ENCODE measurements at places on chromosomes 6 and 20. TPM values are rescaled to one million over a fixed set of nuclear protein-coding genes. Genes with fewer than 3 reads are reported as not detected.

Gene LMBRD1
- 46.3 TPM for total RNA-seq

Gene OR2H2
- total RNA-seq, result not detected

DNA sequence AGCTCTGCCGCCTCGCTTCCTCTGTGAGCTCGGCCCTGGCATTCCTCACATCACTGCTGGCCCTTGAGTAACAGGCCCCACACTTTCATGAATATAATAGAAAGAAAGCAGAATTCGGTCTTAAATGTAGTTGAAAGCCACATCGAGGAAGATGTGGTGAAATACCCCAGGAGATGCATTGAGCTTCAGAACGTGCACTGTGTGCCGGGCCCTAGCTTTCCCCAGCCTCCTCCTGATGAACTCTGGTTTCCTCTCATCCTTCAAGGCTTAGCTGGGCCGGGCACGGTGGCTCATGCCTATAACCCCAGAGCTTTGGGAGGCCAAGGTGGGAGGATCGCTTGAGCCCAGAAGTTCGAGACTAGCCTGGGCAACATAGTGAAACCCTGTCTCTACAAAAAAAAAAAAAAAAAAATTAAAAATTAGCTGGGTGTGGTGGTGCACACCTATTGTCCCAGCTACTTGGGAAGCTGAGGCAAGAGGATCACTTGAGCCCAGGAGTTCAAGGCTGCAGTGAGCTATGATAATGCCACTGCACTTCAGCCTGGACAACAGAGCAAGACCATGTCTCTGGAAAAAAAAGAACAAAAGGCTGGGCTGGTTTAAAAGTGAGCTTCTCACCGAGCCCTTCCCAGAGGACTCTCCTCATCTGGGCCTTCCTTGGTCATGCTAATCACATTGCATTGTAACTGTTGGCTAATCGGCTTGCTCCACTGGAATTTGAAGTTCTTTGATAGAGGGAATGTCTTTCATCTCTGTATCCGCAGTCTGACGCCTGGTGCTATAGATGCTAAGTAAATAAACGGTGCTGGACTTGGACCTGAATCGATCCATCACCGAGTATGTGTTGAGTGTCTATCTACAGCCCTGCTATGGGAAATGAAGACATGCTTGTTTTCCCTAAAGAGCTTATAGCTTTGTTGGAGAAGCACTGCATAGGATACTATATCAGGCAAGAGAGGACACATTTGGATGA lies 43.8 kb upstream of the FOXQ1 start:
- DNase-seq, result no peak

DNA sequence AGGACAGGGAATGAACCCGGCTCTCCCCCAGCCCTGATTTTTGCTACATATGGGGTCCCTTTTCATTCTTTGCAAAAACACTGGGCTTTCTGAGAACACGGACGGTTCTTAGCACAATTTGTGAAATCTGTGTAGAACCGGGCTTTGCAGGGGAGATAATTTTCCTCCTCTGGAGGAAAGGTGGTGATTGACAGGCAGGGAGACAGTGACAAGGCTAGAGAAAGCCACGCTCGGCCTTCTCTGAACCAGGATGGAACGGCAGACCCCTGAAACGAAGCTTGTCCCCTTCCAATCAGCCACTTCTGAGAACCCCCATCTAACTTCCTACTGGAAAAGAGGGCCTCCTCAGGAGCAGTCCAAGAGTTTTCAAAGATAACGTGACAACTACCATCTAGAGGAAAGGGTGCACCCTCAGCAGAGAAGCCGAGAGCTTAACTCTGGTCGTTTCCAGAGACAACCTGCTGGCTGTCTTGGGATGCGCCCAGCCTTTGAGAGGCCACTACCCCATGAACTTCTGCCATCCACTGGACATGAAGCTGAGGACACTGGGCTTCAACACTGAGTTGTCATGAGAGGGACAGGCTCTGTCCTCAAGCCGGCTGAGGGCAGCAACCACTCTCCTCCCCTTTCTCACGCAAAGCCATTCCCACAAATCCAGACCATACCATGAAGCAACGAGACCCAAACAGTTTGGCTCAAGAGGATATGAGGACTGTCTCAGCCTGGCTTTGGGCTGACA lies 28.8 kb upstream of the ZBP1 start:
- DNase-seq, result no peak

- peak; percentile 79 for DNase-seq
Observed at GRCh38 chr20:17895641-17896171, 72.9 kb downstream of the SNX5 start.

GRCh38 chr20:37375227-37375626 lies 29.3 kb downstream of the SRC start:
- no peak for DNase-seq

- DNase-seq, result no peak
Observed at GRCh38 chr6:169839029-169839481, 87.6 kb downstream of the ERMARD start.

DNA sequence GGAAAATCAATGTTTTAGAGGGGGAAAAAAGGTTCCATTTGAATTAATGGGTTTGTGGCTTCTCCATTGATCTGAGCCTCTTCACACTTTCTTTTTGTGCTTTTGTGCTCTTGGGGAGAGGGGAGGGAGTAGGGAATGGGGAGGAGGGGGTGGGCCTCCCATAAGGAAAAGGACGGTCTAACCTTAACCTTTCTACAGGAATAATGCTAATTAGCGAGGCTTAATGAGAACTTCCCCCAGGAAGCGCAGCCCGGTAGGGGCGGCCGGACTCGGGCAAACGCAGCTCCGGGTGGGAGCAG lies 103.0 kb downstream of the NOL4L start:
- DNase-seq, result no peak

Data from Right ventricle myocardium superior (tissue), 1 donor.